ENCODE measurements at places on chromosomes 6 and 20. TPM values are rescaled to one million over a fixed set of nuclear protein-coding genes. Genes with fewer than 3 reads are reported as not detected.
A peak's percentile ranks its signal among the peaks of the same experiment; 100 is the strongest.

GRCh38 chr6:167469101-167469500 lies 144.2 kb downstream of the TTLL2 start:
- ATAC-seq = no peak

DNA sequence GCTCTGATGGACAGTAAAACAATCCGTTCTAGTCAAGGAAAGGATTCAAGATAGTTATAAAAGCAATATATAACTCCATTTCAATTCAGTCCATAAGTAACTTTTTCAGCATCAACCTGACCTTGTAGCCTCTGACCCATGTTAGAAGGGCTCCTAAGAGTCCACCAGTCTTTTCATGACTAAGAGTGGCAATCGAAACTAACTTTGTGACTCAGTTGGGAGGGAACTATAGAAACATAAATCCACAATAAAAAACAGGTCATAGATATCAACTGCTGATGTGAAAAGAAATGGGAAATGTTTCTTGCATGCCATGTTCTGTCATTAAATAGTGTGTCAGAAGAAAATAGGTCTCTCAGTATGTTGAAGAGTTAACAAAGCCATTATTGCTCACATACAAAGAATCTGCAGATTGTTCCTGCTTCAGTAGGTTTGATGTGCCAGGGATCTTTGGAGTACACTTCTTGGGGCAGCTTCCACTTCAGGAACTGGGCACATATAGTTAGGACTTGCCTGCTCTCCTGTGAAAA lies 16.2 kb upstream of the RBL1 start:
- peak; percentile 78 for ATAC-seq

- peak; percentile 55 for ATAC-seq
Measured at GRCh38 chr6:129889580-129889979, 28.5 kb upstream of the TMEM244 start.

- no peak for ATAC-seq
Measured at GRCh38 chr6:138088326-138088762, 18.9 kb downstream of the PERP start.

DNA sequence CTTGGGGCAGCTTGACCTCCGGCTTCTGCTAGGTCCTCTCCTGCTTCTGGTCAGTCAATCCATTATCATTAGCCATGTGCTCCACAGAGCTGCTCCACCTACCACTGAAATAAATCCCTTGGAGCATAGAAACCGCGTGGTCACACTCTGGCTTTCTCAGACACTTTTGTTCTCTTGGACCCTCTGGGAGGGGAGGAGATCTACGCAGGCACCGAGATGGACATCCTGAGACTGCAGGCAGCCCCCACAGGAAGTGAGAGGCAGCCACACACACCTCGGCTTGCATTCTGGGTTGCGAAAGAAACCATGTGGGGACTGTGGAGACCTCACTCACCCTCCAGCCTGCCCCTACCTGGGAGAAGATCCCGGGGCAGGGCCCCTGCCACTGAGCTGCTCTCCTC lies 79.5 kb downstream of the FYN start:
- ATAC-seq = peak; percentile 43

GRCh38 chr6:168537540-168537884 lies 96.5 kb downstream of the SMOC2 start:
- ATAC-seq = no peak

DNA sequence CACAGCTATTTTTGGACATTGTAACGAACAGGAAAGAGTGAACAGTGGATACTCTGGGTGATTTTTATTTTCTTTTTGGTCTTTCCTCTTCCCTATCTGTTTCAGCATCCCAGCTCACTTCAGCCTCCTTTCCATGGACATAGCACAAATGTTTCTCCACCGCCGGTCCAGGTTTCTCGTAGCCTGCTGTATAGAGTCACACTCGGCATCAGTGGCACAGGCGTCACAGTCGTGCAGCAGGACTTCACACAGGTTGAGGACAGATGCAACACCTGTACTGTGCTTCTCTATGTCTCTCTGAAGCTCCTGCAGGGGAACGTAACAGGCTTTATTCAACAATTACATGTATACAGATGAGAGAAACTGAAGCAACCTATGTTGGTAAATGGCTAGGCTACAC lies 348.3 kb downstream of the ESR1 start:
- no peak for ATAC-seq

GRCh38 chr6:105215506-105215905 lies 35.7 kb upstream of the POPDC3 start:
- ATAC-seq = no peak

GRCh38 chr6:166693880-166694279 lies 66.8 kb upstream of the RPS6KA2 start:
- no peak for ATAC-seq

DNA sequence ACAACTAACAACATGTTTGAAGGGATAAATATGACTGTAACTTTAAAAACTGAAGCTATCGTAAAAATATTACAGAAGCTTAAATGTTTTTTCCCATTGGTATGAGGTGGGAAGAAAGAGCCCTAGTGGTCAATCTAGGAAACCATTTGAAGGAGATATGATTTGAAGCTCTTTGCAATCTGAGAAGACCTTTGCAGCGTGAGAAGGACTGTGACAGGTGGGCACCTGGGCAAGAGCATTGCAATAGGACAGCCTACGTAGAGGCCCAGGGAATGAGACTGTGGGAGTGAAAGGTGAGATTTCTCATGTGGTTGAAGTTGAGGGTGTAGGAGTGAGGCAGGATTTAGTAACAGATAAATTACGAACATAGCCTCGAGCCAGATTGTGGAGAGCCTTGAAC lies 108.0 kb upstream of the PDE7B start:
- no peak for ATAC-seq

DNA sequence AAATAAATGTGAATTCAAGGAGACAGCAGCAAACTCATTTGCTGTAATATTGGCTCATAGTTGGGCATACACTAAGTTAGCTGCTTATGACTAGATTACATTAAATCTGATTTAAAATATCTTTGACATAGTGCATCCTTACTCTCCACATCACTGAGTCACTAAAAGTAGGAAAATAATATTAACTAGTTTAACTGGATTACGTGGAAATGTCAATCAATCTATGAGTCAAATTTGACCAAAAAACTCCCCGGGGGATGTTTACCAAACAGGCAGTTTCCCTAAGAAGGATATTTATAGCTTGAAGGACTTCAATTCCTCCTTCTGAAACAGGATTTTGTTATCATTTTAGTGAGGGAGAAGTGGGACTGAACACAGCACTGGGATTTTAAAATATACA lies 366.5 kb downstream of the ESR1 start:
- no peak for ATAC-seq

DNA sequence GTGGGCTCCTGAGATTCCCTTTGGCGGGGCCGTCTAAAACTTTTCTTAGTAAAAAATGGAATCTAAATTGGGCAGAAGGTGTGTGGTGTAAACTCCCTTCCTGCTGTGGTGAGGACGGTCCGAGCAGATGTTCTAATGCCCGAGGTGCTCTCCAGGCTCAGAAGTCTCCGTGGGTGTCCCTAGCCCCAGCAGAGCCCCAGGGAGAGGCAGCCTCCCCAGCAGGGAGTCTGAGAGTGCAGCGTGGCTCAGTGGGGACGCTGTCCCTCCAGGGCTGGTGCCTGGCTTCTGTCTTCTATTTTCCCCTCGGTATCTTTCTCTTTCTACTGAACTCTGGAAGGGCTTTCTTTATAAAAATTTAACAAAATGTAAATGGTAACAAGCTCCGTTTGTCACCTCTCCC lies 208.2 kb downstream of the SMOC2 start:
- ATAC-seq = no peak

GRCh38 chr6:6712449-6713403 lies 124.2 kb downstream of the LY86 start:
- ATAC-seq = no peak

GRCh38 chr20:1631309-1632151 lies 11.7 kb upstream of the SIRPB1 start:
- peak; percentile 17 for ATAC-seq

DNA sequence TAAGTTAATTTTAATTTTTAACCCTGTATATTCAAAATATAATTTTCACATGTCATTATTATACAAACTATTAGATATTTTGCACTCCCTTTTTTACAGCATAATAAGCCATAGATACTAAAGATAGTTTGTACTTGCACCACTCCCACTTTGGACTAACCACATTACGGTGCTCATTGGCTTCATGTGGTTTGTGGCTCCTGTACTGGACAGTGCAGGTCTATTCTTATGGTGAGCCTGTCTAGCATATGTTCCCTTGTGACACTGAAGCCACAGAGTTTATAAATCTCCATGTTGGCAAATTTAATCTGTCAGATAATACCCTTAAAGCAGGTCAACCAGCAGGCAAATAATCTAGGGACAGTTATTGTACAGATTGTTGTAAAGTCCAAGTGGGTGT lies 354.4 kb upstream of the KCNQ5 start:
- ATAC-seq = no peak

DNA sequence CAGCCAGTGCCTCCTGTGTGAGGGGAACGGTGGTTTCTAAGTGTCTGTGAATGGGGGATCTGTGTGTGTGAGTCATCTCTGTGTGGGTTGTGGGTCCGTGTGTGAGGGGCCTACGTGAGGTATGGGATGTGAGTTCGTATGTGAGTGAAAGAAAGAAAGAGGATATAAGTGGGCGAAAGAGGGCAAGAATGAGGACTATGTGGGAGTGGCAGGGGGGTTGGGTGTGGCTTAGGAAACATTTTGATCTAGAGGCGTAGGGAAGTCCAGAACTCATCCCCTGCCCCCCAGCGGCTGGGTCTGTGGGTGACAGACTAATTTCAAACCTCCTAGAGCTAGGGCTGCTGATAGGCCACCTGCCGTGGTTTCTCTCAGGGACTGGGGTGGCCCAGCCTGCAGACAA lies 35.5 kb downstream of the DHX35 start:
- ATAC-seq = peak; percentile 93

- no peak for ATAC-seq
Measured at GRCh38 chr6:132832891-132833290, 18.5 kb downstream of the RPS12 start.

DNA sequence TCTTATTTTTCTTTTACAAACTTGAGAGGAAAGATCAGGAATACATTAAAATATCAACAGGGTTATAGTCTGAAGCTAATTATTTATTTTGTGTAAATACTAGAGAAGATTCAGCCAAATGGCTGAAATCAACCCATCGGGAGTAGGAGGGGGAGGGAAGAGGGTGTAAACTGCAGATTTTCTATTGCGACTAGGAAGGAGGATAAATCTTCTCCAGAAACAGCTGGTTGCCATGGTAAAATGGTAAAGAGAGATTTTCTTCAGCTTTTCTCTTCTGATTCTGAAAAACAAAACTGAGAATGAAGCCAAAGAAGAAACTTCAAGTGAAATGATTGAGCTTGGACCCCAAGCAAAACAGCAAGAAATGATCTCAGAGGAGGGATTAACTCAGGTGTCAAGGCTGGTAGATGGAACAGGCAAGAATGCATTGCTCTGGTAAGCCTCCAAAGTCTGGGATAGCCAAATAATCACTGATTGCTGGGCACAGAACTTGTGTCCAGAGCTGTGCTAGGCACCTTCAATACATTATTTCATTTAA lies 193.5 kb upstream of the SPTLC3 start:
- ATAC-seq = no peak

DNA sequence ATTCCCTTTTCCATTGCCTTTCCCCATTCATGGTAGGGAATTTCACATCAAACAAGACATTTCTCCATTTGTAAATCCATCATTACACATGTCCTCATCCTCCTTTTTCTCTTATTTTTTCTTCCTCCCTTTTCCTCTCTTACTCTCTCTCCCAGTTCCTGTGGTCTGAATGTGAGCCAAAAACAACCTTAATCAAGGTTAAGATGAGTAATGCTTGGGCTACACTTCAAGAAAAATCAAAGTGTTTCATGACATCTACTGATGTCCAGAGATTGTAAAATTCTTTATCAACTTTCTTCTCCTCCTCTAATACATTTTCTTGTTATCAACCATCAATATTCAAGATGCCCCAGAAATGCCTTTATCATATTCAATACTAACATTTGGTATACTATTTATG lies 208.0 kb upstream of the PRND start:
- ATAC-seq = no peak

DNA sequence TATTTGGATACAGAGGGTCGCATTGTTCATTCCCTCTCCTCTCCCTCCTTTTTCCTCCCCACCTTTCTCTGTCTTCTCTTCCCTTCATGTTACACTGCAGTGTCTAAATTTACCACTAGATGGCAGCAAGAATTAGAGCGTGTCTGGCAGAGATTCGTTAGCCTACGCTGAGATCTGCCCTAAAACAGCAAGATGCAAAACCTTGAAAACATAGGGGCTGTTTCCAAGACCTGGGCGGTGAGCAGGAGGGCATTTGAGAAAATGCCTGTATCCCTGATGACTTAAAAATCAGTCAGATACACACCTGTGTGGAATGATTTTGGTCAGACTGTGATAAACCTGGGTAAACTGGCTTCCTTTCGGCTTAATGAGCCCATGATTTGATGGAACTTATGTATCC lies 101.5 kb upstream of the ISM1 start:
- peak; percentile 57 for ATAC-seq

- ATAC-seq = peak; percentile 57
Measured at GRCh38 chr6:167917551-167918154, 79.8 kb upstream of the KIF25 start.

- ATAC-seq = no peak
Measured at GRCh38 chr6:136037876-136038460, 186.5 kb downstream of the PDE7B start.

DNA sequence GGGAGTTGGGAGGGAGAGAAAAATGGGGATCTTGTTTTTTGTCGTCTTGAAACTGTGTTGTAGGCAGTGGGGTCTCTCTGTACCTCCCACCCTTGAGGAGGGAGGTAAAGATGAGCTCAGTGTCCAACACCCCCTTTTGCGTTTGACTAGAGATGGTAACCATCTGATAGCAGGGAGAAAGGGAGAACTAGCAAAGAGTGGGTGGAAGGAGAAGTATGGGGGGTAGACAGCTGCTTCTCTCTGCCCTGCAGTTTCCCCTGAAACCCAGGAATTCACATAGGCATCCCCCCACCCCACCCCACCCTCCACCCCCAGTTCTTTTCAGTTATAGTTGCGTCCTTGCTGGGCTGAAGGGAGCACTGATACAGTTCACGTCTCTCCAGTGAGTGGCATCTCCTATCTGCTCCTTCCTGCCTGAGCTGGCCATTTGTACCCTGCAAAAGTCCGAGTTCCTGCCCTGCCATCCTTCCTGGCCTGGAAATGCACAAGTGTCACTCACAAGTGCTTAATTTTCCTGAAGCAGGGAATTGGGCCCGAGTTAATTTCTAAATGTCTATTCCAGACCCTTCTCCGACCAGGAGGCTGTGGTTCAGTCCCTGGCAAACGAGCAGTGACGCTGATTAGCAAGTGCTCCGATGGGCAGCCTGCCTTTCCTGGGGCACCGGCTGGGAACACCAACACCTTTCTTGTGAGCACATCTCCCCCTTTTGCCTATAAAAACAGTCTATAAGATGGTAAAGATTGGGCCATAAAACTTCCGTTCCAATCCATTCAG lies 1.5 kb downstream of the SIRPA start:
- no peak for ATAC-seq

- ATAC-seq = no peak
Measured at GRCh38 chr6:108510461-108511319, 50.0 kb upstream of the FOXO3 start.

GRCh38 chr20:61371501-61372136 lies 119.6 kb downstream of the CDH4 start:
- no peak for ATAC-seq

IL17F gene
- 295 TPM for total RNA-seq

CST2 gene
- not detected for total RNA-seq

UBE2C gene
- total RNA-seq = 209 TPM

SCAND1 gene
- total RNA-seq = 20.9 TPM

SIRT5 gene
- total RNA-seq = 6.6 TPM

ZNF165 gene
- 2.1 TPM for total RNA-seq

ZBTB24 gene
- total RNA-seq = 11.0 TPM

RGS17 gene
- 0.26 TPM for total RNA-seq

EYS gene
- total RNA-seq = not detected

FAM162B gene
- total RNA-seq = not detected

TSPYL1 gene
- 64.6 TPM for total RNA-seq

POM121L2 gene
- not detected for total RNA-seq

ARMH2 gene
- total RNA-seq = 0.43 TPM

Measured in activated T-helper 17 cell treated with anti-CD3 and anti-CD28 coated beads, Interleukin-2, amount 50 U/mL, for 72 hours (primary cell).